ENCODE measurements at places on chromosomes 16 and 17.

- DNase-seq = peak; percentile 35
These were observed 103.0 kb downstream of the RAB11FIP4 start for GRCh38 chr17:31494259-31495021.

- peak; percentile 48 for DNase-seq
These were observed at the start of gene PVALEF for GRCh38 chr17:81165246-81166032. Gene PVALEF (plus strand): TSS chr17:81165507. CDS start chr17:81181227, 15,720 bp downstream.

DNA sequence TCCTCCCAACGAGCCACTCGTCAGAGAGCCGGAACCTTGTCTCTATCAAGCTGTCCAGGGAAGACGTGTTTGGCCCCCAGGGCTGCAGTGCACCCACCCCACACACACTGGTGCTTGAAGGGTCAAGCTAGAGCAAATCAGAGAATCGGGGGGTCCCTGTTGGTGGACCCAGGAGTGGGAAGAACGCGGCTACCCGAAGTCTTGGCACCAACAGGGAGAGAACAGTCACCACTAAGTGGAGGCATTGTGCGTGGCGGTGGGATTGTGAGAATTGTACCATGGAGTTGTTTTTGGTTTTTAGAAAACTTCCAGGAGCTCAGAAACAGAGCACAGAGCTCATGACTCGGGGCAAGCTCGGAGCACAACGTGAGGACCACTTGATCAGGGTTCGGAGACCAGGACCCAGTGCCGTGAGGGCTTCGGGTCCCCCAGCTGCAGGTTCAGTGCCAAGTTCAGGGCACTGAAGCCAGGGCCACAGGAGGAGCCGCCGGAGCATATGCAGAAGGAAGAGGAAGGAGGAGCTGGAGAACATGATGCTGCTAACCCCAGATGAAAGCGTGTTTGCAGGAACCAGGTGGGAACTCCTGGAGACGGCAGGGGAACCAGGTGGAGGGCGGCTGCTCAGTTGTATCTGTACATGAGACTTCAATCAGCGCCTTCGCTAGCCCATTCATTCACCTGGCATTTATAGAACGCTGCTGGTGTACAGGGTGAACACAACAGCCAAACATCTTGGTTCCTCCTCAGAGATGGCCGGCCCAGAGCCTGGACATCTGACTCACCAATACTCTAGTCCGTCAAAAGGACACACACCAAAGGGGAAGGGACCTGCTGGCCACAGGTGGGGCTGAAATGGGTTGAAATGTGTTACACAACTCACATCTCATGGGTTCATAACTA lies 42.8 kb downstream of the METRNL start:
- no peak for DNase-seq

GRCh38 chr17:9918352-9918751 lies 13.3 kb upstream of the RCVRN start:
- no peak for DNase-seq

DNA sequence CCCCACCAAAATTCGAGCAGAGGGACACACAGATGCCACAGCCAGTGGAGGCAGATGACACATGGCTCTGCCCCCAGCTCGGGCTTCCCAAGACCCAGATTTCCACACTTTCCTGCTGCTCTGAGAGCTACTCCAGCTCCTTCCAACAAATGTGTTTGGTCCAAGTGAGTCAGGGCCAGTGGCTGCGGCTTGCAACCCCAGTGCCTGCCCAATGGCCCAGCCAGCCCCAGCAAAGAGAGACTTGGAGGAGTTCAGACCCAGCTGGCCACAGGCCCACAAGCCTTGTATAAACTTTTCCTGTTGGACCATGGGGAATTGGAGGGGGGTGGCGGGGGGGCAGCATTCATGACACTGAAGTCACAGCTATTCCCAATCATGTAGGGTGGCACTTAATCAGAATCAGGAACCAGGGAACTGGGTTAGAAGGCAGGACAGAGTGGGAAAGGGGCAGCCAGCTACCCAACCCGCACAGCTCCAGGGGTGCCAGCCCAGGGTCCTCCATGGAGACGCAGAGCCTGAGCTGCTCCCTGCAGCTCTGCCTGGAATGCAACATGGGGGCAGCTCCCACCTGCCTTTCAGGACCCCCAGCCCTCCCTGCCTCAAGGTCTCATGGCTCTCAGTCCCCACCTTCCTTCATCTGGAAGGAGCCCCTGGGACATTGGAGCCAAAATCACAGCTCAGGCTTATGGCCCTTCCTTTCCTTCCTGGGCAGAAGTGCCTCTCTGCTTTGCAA lies 17.5 kb upstream of the C16orf78 start:
- DNase-seq = no peak

DNA sequence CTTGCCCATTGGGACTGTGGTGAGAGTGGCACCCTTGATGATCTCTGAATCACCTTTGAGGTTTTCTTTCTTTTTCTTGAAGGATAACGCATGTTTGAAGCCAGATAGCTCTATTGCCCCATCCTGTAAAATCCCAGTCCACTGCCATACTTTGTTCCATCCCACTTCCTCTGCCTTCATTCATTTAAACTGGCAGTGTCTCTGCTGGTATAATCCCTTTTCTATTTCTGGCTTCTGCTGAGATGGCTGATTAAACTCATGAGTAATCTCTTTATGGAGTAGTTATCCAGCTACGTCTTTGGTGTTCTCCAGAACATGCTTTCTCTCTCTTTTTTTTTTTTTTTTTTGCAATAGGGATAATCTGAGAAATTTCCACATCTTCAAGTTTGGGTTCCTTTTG lies 656.5 kb upstream of the SALL1 start:
- no peak for DNase-seq

DNA sequence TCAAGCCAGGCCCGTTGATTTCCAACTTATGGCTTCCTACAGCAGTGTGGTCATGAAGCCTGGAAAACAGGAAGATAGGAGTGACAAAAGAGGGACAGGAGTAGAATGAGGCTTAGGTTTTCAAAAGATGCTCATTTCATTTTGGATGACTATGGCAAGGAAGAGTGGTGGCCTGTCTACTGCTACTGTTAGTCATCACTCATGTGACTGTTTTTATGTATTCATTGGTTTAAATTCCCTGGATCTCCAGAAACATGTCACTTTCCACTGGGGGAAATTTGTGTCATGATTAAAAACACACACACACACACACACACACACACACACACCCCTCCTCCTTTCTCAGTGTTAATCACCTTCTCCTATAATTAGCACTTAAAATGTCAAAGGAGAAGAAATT lies 1.1 kb upstream of the CYLD start:
- DNase-seq = no peak

DNA sequence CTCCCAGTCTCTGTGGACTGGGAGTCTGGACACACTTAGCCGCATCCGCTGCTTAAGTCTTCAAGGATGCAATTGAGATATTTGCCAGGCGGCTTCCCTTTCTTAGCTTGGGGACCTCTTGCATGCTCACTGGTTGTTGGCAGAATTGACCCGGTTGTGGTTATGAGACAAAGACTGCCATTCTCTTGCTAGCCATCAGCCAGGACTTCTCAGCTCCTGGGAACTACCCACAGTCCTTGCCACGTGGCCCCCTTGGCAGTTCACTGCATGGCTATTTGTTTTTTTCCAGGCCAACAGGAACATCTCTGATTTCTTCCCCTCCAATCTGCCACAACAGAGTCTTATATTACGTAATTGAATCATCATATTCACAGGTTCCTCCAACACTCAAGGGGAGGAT lies 25.5 kb downstream of the CACNG4 start:
- no peak for DNase-seq

DNA sequence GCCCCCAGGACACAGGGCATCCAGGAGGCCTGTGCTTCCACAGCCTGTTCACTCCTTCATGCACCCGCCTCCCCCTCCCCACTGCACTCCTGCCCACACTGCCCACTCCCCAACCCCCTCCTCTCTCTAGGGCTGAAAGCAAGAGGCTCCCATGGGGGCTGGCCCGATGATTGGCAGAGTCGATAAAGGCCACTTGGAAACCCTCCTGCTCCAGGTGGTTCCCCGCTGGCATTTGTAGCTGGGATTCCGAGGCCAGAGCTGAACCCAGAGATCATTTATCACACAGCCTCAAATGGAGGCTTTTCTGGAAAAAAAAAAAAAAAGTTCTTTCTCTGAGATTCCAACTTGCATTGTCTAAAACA lies 74.1 kb downstream of the SREBF1 start:
- DNase-seq = no peak

DNA sequence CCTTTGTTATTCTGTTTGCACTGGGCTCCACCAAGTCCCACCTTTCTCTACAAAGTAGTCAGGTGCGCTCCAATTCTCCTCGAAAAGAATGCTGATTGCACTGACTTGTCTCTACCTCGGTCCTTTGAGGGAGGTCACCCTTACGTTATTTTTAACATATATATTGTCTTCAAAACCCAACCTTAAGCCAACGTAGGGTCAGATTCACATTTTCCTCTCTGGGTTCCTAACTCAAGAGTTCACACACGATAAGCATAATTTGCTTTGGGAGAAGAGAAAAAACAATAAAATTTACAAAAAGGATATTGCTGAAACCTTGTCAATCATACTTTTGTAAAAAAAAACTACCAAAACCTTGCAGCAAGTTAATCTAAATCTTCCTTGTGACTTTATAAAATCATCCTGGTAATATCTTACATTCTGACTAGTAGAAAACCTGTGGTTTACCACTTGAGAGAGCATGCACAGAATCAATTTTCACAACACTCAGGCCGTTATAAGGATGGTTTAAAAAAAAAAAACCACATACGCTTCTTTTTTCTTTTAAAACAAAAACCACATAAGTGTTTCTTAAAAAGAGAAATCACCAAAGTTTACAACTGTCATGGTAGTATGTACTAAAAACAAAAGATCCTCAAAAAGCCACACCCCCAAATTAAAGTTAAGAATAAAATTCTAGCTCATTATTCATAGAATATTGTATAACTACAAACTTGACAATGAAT lies 72.2 kb upstream of the TRAP1 start:
- no peak for DNase-seq

DNA sequence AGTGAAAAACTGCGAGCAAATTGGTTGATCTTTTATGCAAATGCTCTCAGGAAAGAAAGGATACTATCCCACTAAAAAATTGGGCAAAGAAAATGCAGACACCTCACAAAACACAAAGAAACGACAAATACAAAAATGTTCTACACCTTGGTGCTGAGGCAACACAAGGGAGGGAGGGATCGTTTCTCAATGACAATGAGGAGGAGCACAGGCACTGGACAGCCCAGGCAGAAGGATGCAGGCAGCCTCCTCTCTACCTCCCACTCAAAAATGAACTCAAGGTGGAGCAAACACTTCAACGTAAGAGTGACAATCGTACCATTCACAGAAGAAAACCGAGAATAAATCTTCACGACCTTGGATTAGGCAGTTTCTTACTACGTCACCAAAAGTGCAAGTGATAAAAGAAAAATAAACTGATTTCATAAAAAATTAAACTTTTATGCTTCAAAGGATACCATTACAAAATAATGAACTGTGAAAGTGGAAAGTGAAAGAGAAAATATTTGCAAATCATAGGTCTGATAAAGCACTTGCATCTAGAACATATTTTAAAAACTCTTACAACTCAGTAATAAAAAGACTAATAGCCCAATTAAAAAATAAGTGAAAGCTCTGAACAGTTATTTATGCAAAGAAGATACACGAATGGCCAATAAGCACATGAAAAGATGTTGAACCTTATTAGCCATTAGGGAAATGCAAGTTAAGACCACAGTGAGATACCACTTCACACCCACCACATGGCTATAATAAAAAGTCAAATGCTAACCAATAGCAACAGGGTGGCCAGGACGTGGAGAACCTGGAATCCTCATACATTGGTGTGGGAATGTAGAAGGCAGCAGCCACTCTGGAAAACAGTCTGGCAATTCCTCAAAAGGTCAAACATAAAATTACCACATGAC lies 80.8 kb upstream of the TRAP1 start:
- no peak for DNase-seq

DNA sequence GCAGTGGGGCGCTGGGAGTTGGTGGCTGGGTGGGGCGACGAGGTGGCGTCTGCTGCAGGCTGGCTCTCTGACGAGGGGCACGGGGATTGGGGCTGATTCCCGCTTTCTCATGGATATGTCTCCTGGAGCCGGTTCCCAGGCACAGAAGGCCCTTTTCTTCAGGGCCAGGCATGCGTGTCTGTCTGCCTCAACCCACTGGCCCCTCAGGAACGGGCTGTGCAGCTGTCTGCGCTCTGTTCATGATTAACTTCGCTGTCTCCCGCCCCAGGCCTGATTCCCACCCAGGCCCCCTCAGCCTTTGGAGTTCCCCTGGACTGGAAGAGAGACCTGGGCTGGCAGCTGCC lies 53.1 kb downstream of the RAP1GAP2 start:
- peak; percentile 10 for DNase-seq

DNA sequence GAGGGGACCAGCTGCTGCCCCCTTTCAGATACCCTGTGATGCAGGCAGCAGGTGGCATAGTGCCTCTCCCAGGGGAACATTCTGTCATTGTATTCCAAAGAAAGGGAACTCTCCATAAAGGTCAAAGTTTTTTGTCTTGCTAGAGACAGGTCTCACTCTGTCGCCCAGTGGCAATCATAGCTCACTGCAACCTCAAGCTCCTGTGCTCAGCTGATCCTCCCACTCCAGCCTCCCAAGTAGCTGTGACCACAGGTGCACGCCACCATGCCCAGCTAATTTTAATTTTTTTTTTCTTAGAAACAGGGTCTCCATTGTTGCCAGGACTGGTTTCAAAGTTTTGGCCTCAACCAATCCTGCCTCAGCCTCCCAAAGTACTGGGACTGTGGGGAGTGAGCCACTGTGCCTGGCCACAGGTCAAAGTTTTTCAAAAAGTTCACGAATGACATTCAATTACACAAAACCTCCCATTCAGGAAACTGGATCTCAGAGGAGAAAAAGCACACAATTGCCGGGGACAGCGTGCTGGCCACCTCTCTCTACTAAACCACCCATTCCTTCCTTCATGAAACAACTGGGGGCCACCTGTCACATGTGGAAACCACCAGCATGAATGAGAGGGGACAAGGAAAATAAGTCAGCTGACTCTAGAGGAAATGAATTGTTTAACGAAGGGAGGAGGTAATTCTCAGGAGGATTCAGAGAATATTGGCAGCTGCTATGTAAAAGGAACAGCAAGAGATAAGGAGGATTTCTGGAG lies 80.0 kb downstream of the MARCHF10 start:
- no peak for DNase-seq

All from NCI-H526 treated with DMSO at 0.1 percent for 48 hours (cell line).